ENCODE measurements at places on chromosomes 3 and 15. TPM values are rescaled to one million over a fixed set of nuclear protein-coding genes. Genes with fewer than 3 reads are reported as not detected.

DNA sequence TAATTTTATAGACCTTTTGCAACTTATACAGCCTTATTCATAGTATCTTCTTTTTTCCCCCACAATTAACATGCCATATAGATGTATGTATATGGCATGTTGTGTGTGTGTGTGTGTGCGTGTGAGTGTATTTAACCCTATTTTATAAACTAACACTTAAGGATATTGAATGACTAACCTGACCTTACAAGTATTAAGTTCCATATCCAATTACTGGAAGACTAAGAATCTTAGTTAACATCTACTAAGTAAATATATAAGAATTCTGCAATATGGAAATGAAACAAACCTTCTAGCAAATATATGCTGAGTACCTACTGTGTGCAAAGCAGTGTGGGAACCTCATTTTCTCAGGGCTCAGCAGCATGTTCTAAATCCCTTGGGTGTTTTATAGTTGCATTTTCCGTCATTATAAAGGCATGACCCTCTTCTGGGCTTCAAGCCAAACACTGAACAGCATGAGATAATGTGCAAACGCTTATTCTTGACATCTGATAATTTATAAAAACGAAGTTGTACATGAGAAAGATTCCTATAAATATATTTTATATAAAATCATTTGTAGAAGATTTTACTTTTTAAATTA is 105.5 kb downstream of the NLGN1 start:
- DNase-seq = no peak

The LINGO1 gene
- not detected for total RNA-seq

The ALAS1 gene
- total RNA-seq = 54.3 TPM

- DNase-seq = no peak
These were observed 6.6 kb downstream of the RBP1 start for GRCh38 chr3:139532976-139533375.

The TJP1 gene
- total RNA-seq = not detected

GRCh38 chr15:77631745-77632533 is 773 bp downstream of the LINGO1 start:
- DNase-seq = no peak

DNA sequence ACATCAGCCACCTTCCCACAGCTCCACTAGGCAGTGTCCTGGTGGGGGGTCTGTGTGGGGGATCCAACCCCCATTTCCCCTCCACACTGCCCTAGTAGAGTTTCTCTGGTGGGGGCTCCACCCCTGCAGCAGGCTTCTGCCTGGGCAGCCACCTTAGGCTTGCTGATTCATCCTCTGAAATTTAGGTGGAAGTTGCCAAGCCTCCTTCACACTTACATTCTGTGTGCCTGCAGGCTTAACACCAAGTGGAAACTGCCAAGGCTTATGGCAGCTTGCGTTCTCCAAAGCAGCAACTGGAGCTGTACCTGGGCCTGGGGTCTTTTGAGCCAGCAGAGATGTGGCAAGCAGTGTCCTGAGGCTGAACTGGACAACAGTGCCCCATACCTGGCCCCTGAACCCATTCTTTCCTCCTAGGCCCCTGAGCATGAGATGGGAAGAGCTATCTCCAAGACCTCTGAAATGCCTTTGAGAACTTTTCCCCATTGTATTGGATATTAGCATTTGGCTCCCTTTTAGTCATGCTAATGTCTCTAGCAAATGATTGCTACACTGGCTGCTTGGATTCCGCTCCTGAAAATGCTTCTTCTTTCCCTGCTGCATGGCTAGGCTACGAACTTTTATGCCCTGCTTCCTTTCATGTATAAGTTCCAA is 32.5 kb downstream of the CPN2 start:
- DNase-seq = no peak

The GOLGA8O gene
- total RNA-seq = 1.1 TPM

All from activated CD8-positive, alpha-beta T cell treated with anti-CD3 and anti-CD28 coated beads for 36 hours (primary cell).